Stimulated activated CD4-positive, alpha-beta T cell treated with anti-CD3 and anti-CD28 coated beads, Interleukin-1b, Interleukin-23, amount 100 ng/mL, for 1 hour (primary cell): ENCODE measurements at places on chromosomes 3 and 15.

GRCh38 chr3:59821274-59821673 lies 771.4 kb upstream of the CFAP20DC start:
- no peak for DNase-seq

- DNase-seq: no peak
Measured at GRCh38 chr3:139780593-139780992, 102.8 kb upstream of the NMNAT3 start.

DNA sequence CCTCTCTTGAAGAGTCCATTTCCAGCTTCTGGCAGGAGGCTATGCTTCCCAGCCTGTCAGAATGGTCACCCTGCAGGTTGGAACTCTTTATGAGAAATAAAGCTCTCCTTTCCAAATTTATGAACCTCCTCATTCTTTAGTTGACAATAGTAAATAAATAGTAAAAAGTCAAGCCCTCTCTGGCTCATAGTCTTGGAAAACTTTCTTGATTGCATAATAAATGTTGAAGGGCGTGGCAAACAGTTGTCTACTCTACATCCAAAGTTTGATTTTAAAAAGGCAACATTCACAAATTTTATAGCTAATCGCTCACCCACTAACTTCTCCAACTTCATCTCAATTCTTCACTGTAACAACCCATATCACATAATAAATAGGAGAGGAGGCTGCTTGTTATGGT lies 58.8 kb downstream of the MCF2L2 start:
- DNase-seq: no peak

DNA sequence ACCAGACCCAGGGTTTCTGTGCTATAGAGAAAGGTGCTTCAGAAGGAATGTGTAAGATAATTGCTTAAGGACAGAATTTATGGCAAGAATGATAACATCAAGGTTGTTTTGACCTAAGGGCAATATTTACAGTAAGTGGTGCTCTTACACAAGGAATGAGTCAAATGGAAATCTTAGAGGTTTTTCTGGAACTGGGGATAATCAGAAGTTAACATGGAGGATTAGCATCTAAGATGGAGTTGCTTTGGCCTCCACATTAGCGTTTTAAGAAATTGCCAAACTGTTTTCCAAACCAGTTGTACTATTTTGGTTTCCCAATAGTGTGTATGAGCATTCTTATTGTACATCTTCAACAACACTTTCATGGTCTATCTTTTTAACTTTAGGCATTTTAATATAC lies 3.1 kb downstream of the WDR93 start:
- no peak for DNase-seq

- DNase-seq: no peak
Measured at GRCh38 chr15:54131410-54131809, 153.2 kb downstream of the UNC13C start.

DNA sequence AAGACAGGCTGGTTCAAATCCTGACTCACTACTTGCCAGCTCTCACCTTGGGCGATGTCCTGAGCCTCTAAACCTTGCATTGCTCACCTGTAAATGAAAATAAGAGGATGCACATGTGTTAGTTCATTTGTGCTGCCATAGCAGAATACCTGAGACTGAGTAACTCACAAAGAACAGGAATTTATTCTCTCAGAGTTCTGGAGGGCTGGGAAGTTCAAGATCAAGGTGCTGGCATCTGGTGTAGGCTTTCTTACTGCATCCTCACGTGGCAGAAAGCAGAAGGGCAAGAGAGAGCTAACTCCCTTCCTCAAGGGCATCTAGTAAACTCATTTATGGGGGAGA lies 222.7 kb downstream of the MTHFS start:
- no peak for DNase-seq

DNA sequence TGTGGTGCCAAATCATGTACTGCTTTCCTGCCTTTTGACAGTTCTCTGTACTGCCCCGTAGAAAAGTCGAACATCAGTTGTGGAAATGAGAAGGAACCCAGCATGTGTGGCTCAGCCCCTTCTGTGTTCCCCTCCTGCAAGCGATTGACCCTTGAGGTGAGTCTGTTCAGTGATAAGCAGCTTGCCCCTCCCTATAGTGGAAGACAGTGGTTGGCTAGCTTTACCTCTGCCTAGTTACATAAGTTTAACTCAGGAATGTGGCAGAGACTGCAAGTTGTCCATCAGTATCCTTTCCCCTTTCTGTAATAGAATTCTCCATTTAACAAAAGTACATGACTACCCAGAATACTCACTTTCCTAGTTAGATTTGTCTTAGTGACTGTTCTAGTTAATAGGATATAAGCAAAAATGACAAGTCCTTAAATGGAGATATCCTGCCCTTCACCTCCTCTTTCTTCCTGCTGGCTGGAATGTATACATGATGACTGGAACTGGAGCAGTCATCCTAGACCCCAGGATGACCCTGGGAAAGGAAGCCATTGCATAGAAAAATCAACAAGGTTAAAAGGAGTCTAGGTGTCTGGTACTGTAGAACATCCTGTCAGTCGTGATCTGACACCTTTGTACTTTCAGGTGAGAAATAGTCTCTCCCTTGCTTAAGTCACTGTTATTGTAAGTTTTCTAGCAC lies 10.6 kb downstream of the SETMAR start:
- DNase-seq: no peak

DNA sequence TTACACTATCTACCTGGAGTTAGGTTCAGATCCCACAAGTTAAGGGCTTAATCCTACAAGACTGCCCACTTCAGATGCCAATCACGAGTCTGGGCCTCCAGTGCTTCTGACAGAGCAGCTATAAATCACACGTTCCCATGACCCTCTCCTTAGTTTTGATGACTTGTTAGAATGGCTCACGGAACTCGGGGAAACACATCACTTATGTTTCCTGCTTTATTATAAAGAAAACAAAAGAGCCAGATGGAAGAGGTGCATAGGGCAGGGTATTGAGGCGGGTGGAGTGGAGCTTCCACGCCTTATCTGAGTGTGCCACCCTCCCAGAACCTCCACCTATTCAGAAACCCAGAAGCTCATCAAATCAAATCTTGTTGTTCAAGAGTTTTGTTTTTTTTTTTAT lies 170.8 kb downstream of the MOBP start:
- DNase-seq: no peak

GRCh38 chr15:96107916-96108315 lies 222.6 kb upstream of the NR2F2 start:
- DNase-seq: no peak

GRCh38 chr3:159447841-159448240 lies 540.8 kb upstream of the IL12A start:
- no peak for DNase-seq

DNA sequence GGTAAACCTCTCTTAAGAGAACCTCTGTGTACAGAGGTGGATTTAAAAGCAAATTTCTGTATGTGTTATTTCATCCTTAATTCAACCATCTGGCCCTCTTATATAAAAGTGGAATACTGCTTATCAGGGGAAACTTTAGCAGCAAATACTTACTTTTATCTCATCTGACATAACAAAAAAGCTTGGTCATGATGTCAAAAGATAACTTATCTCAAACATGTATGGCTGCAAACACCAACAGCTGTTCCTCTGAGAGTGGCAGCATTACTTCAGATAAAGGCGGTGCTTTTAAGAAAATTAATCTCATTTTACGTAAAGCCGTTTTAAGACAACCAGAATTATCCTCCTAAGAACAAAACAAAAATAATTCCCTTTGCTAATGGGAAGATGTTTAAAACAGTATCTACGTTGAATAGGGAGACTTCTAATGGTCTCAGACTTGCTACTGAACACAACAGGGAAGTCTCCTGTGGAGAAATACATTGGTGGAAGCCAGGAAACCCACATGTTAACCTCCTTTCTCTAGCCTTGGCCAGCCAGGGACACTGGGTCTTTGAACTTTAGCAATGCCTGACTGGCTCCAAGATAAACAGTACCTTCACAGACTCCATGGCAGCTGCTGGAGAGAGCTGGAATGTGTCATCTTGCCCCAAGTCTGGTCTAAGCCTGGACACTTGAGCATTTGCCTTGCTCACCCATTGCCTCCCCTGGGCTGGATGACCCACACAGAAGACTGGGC lies 18.1 kb downstream of the ARRDC4 start:
- DNase-seq: no peak

DNA sequence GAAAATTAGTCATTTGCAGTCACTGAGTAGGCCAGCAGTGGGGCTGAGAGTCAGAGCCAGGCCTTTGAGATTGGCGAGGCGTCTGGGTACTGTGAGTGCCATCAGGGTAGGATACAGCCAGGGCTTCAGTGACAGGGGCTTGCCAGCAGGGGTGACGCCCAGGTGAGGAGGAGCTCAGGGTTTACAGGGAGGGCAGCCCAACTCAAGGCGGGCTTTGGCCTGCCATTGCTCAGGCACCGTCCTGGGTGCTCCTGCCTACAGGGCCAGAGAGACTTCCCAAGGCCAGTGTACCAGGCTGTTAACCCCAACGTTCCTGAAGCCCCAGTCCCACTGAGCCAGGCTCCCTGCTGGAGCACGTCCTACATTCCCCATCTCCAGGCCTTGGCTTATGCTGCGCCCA lies 152.0 kb downstream of the FBLN2 start:
- DNase-seq: no peak

DNA sequence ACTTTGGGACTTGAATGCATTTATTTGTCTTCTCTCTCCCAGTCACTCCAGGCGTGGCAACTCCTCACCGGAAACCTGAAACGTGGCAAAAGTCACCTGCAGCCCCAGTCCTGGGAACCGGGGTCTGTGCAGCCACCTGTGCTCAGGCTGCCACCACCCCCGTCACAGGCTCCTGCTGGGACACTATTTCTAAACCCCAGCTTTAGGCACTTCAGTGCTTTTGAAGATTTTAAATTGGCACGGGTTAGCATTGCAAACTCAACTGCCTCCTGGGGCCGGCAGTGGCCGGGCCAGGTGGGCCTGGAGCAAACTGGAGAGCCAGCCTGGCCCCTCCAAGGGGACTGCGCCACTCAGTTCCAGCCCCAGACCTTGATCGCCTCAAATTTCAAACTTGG lies 146.7 kb upstream of the IQSEC1 start:
- DNase-seq: no peak

DNA sequence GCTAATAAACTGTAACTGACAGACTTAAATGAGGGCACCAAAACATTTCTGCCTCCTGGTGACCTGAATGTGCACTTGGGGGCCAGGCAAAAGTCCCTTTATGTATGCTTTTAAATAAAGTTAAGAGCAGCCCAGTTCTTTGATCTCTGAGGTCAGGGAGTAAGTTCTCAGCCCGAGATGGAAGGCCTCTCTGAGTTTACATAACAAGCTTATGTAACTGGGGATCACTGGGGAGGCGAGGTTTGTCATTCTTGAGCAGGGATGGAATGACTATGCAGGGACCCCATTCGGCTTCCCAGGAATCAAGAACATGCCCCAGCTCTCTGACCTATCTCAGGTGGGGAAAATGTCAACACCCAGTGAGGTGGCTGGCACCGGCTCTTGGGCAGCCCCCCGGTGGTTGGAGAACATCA lies 198.7 kb upstream of the BHLHE40 start:
- no peak for DNase-seq

- no peak for DNase-seq
Measured at GRCh38 chr3:171967137-171967783, 72.1 kb upstream of the FNDC3B start.

GRCh38 chr3:172153335-172153861 lies 114.0 kb downstream of the FNDC3B start:
- no peak for DNase-seq

GRCh38 chr3:129485721-129486663 lies 42.4 kb upstream of the RHO start:
- no peak for DNase-seq

GRCh38 chr3:161274691-161275298 lies 53.7 kb downstream of the NMD3 start:
- no peak for DNase-seq

DNA sequence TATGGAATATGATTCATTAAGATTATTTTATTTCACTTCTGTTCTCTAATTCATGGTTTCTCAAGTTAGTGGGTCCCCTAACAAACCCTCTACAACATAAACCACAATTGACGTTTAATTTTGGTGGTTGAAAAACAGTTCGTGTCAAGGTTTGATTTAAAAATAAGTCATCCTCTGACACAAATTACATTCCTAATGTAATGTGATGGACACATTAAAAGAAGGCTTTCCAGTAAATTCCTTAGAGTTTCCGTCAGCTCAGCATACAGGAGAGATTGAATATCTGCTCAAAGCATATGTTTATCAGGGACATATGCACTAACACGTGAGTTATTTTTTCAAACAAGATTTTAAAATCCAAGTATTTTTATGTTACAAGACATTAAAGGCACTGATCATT lies 626.5 kb upstream of the ADAMTS9 start:
- DNase-seq: no peak

DNA sequence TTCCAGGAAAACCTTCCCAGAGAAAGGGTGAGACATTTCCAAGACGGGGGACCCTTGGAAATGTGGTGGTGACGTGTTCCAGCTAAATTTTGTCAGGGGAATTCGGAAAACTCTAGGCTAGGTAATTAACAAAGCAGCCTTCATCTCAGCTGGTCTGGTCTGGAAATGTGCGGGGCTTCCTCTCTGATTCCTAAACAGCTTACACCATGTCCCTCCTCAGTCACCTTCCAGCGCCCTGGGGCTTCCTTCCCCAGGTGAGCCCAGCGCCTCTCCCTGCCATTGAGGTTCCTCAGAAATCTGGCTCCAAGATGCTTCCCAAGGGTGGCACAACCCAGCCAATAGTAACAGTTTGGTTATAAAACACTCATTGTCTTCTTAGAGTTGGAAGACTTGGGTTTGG lies 571 bp downstream of the ACAD9 start:
- no peak for DNase-seq

DNA sequence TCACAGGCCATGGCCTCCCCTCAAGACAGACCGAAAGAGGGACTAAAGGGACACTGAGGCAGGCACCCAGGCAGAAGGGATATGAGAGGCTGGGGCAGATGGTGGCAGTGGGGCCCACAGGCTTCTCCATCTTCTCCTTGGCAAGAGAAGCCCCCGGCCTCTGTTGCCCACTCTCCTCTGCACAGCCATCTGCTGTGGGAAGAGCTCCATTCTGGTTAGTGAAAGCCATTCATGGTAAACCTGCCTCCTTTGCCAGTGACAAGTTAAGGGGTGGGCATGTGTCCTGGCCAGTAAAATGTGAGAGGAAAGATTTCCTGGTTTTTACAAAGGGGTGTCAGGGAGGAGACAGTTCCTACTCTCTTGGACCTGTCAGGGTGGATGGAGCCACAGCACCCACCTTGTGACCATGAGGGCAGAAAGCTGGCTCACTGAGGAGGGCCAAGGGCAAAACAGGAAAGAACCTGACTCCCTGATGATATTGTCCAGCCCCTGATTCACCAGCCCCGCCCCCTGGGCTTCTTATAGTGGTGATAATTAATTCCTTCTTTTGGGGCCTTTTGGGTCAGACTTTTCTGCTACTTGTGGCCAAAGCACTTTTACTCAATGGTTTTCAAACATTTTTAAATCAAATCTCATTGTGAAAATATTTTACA lies 130.4 kb upstream of the SMAD3 start:
- DNase-seq: no peak

DNA sequence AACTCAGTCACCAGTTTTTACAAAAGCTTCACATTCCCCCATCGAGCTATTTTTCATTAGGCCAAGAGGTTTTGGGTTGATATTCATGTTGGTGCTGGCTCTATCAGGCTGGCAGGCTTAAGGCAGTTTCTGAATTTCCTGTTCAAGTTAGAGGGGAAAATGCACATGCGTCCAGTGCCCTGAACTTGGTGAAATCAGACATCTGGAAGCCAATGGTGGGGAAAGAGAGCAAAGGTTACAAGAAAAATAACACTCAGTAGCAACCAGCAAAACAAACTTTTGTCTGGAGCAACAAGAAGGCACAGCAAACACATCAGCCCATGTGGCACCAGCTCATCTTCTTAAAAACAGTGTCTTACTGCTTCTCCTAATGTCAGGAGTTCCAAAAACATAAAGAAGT lies 155.6 kb upstream of the TSC22D2 start:
- no peak for DNase-seq
